NCI-H748 treated with DMSO at 0.1 percent for 48 hours (cell line): ENCODE measurements at places on chromosomes 13 and 19.

- DNase-seq, result no peak
Measured at GRCh38 chr19:15038294-15038693, 11.0 kb upstream of the CASP14 start.

DNA sequence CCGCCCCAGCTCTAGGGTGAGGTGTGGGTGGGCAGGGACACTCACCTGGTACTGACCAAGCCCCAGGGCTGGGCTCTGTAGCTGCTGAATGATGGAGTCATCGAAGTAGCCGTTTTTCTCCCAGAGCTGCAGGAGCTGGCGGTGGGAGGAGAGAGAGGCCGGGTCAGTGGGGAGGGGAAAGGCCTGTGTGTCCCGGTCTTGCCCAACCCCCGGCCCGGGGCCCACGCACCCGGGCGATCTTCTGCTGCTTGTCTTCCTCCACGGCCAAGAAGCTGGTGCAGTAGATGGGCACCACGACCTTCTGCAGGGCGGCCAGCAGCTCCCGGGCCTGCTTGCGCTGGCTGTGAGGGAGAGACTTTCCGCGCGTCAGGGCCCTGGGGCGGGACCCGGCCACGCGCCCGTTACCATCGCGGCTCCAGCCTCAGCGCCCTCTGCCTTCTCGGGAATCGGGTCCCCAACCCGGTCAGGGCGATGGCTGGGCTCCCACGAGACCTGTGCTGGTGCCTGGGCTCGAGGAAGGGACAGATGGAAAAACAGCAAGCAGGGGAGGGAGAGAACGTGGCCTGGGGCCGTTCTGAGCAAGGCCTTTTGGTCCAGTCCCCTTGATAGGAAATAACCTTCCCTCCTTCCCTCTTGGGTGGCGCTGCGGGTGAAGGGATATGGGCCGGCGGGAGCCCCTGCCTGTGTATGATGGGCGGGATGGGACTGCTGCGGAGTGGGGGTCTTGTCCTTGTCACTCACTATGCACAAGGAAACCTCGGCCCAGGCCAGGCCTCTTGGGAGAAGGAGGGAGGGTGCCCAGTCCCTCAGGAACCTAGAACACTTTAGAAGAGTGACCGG, 11.5 kb downstream of the CHERP start:
- DNase-seq, result no peak

DNA sequence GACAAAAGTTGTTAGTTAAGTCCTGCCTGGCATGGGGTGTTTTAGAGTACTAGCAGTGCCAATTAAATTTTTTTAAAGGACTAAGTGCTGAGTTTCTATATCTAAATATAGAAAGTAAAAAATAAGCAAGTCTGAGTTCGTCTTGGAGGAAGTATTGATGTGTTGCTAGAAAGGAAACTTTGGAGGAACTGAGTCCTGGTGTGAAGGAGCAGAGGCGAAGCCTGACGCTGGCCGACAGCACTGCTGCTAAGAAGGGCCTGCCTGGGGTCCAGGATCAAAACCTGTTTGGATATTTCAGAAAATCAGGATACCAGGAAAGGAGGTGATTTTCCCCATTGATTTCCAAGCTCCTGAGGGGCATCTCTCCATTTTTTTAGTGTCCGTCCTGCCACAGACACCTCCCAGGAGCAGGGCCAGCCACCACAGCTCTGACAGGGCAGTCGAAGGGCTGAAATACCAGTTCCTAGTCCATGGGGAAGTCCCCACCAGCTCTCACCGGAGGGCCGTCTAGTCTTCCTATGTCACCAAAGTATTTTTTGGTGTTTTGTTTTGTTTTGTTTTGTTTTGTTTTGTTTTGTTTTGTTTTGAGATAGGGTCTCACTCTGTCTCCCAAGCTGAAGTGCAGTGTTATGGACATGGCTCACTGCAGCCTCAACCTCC, 38.2 kb upstream of the NPAS1 start:
- DNase-seq, result no peak

GRCh38 chr13:105904034-105904742, 631.3 kb downstream of the EFNB2 start:
- no peak for DNase-seq

DNA sequence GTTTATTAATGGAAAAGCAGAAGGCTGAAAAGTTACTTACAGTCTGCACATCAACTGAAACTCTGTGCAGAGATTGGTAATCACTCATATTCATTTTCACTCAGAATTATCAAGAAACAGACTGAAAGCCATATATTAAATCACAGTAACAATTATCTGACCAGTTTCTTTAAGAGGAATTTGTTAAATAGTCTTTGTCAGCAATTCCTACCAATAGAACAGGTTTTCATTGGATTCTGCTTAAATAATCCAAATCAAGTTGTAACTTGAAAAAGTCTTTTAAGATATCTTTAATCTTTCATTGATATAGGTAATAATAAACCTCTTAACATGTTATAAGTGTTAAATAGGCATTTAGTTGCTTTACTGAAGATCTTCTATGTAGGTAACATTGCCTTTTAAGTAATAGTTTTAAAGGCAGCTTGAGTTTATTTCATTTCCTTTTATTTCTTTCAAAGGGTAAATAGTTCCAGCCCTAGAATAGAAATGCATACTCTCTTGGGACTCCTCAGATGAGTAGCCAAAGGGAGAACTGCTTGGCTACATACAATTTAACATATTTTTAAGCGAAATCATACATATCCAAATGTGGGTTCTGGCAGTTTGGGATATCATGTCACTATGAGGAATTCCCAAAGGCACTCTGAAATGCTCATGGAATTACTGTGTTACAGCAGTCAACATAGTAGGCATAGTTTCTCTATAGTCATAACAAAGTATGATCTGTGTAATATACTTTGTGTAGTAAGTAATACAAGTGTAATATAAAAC, 326.0 kb upstream of the SPRY2 start:
- DNase-seq, result no peak

DNA sequence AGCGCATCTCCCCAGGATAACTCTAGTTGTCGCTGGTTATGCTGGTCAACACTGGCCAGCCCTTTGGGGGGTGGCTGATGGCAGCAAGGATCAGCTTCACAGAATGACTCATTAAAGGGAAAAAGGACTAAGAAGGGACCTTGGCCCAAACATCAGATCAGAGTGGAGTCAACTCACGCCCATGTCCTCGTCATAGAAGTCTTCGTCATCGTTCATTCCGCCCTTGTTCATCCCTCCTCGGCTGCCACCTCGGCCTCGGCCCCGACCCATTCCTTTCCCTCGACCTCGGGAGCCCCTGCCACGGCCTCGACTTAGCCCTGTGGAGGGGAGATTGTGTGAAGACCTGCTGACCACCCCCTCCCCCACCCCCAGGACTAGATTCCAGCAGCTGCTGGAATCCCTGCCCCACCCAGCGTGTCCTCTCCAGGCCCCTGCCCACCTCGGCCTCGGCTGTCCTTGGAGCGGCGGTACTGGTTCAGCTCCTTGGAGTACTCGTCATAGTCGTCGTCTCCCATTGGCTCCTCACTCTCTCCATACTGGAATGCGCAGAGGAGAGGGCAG, 28.6 kb downstream of the ZC3H4 start:
- no peak for DNase-seq

DNA sequence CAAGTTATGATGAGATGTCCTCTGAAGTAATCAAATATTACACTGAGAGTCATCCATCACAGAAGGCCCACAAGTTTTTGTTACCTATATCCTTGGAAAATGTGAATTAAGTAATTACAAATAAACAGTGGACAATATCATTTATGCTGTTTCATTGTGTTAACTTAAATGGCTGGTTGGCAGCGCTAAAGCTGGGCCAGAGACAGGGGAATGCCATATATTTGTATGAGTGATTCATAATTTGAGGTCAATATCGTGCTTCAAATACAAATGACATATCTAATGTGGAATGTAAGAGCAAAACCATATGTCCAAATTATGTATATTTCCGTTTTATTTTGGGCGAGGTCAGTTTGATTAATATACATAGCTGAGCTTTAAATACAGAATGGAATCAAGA, 1556.2 kb downstream of the SLITRK5 start:
- no peak for DNase-seq

DNA sequence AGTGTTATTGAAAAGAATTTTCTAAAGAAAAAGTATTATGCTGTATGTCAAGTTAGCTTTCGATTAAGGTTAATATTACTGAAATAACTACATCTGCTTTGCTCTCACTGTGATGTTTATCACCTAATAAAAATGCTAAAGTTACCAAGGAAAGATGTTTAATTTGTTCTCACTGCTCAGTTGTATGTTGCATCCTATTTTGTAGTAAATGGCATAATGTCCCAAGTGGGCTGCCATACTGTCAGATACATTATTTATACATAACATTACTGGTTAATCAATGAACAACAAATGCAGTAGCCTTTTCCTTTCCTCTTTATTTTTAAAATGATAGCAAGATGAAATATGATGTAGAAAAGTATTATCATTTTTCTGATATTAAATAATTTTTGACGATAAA, 226.3 kb upstream of the DACH1 start:
- no peak for DNase-seq

GRCh38 chr13:94050686-94051085, 428.8 kb downstream of the DCT start:
- no peak for DNase-seq

DNA sequence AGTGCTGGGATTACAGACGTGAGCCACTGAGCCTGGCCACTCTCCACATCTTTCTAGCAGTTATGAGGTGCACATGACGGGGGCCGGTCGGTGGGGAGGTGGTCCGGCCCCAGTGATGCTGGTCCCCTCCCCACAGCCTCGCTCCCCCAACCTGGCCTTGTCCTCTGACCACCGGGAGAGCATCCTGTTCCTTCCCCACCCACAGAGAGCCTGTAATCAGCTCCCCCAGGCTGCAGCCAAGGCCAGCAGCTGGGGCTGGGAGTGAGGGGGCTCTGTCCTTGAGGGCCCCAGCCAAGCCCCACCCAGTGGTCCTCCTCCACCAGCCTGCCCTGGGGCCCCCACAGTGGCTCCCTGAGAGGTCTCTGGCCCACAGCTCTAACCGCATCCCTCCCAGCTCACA, 3.0 kb upstream of the INSL3 start:
- DNase-seq, result no peak

DNA sequence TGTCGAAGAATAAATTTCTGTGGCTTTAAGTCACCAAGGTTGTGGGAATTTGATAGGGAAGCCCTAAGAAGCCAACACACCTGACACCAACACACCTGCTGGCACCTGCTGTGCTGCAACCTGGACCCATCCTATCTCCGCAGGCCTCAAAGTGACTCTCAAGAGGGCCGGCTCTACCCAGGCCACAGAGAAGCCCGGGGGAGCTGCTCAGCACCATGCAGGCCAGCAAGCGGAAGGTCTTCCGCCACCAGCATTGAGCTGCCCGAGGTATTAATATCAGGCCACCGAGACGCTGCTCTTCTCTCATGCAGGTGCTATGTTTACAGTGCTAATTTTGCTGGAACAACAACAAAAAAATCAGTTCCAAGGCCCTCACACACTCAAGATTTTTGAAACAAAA, 32.2 kb upstream of the CD33 start:
- DNase-seq, result no peak

- DNase-seq, result no peak
Measured at GRCh38 chr19:51122112-51122981, 2.4 kb upstream of the SIGLEC9 start.

GRCh38 chr19:1360818-1361461, 22.8 kb upstream of the NDUFS7 start:
- DNase-seq, result no peak
